Omental fat pad (tissue), 4 donors: ENCODE measurements at places on chromosomes 1 and 21. TPM values are rescaled to one million over a fixed set of nuclear protein-coding genes. Genes with fewer than 3 reads are reported as not detected.

LCK gene
- total RNA-seq = 3.5 TPM

CREG1 gene
- 277 TPM for total RNA-seq

AKR7A3 gene
- 0.37 TPM for total RNA-seq

OR14K1 gene
- total RNA-seq = 0.82 TPM

C8B gene
- not detected for total RNA-seq

ARTN gene
- not detected for total RNA-seq

C1orf87 gene
- not detected for total RNA-seq

CR2 gene
- total RNA-seq = 0.12 TPM

FAM72B gene
- 5.6 TPM for total RNA-seq

XPR1 gene
- total RNA-seq = 24.7 TPM

FAM3B gene
- total RNA-seq = 1.8 TPM

ARHGEF11 gene
- total RNA-seq = 34.0 TPM

AGTRAP gene
- 93.1 TPM for total RNA-seq

LCE1A gene
- not detected for total RNA-seq

GNL2 gene
- total RNA-seq = 39.9 TPM

RCSD1 gene
- 11.7 TPM for total RNA-seq
